AG08396 (cell line): ENCODE measurements at places on chromosomes 3 and 15.
A peak's percentile ranks its signal among the peaks of the same experiment; 100 is the strongest.

DNA sequence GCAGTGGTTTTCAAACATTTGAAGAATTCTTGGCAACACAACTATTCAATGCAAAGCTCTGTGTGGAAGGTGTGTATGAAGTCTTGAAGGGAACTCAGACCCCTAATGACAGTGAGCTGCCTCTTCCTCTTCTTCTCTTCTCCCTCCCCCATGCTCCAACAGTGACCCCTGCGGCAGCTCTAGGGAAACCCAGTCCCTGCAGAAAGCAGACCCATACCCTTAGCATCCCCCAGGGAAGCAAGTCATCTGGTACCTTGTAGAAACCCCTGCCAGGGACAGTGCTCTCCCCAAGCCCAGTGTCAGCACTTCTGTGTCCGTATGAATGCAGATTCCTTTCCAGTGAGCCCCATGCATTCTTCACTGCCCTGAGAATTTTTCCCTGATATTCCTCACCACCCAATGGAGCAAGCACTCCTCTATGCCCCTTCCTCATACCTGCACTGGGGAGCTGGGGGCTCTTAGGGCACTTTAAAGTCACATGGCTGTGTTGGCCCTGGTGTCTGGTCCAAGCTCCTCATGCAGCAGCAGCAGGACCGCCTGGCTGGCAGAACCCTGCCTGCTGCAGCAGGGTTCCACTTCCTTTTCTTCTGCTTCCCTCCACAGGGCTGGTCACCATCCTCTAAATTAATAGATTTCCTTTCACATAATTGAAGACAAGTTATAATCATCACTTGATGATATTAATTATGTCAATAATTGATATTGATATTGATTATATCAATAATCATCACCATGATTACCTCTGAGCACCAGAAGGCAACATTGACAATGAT is 442.5 kb downstream of the EPHB1 start:
- no peak for DNase-seq

GRCh38 chr3:59558906-59559720 is 509.3 kb upstream of the CFAP20DC start:
- DNase-seq: no peak

- no peak for DNase-seq
These were observed 9.7 kb upstream of the TATDN2 start for GRCh38 chr3:10238345-10239183.

DNA sequence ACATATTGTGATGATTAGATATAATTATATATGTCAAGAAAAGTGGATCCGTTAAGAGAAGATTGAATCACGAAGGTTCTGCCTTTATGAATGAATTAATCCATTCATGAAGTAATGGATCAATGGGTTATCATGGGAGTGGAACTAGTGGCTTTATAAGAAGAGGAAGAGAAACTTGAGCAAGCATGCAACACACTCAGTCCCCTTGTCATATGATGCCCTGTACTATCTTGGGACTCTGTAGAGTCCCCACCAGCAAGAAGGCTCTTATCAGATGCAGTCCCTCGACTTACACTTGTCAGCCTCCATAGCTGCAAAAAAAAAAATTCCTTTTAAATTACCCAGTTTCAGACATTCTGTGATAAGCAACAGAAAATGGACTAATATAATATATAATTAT is 301.9 kb downstream of the RAP2B start:
- no peak for DNase-seq

DNA sequence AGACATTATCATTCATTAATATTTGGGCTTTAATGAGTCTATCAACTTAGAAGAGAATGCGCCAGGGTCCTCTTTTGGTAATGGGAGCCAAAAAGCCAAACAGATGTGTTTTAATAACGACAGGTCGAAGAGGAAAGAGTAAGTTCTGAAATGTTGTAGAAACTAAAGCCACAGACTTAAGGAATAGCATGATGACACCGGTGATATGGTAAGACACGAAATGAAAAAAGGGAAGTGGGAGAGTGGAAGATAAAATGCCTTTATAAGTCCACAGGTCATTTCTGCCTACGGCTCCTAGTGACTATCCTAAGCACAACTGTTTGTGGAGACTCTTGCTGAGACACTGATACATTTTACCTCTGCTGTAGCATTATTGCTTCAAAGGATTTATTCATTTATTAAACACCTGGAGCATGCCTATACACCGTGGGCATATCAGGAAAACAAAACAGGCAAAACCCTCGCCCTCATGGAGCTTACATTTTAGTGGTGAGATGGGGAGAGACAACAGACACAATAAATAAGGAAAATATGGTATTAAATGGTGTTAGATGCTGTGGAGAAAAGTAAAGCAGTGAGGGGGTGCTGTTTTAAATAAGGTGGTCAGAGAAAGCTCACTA is 11.7 kb upstream of the CD47 start:
- no peak for DNase-seq

- peak; percentile 72 for DNase-seq
These were observed 11.5 kb downstream of the CCDC80 start for GRCh38 chr3:112629425-112629824.

- DNase-seq: no peak
These were observed 5.3 kb downstream of the TNFSF10 start for GRCh38 chr3:172517859-172518466.

DNA sequence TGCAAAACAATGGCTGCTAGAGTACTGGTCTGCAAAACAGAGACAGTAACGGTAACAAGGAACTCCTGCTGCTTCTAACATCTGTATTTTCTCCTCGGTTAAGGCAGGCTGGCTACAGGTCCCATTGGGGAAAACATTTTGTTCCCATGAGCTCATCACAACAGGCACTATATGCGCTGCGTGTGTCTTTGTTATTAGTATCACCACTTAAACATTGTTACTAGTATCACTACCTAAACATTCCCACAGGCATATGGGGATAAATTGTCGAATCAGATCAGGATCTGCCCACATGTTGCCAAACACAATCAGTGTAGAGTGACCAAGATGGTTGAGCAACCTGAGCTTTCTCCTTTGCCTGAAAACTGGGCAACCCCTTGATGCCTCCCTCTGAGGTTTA is 77.2 kb downstream of the TOP2B start:
- no peak for DNase-seq

GRCh38 chr3:50293079-50293801 is 1.0 kb upstream of the IFRD2 start:
- DNase-seq: no peak

DNA sequence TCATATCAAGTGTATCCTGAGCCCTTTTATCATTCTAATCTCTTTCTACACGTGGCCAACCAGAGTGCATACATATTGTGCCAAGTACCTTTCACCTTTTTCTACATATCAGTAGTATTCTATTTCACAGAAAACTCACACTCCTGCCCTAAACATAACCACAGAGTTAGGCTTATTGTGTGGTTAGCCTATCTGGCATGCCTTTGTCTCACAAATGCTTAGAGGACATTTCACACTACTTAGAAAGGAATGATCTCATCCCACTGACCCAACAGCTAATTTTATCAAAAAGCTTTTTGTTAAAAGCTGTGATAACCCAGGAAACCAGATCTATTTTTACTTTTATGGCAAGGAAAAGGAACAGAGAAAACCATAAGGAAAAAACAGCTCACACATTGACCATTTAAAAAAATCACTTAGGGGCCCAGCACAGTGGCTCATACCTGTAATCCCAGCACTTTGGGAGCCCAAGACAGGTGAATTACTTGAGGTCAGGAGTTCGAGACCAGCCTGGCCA is 17.8 kb upstream of the MAP4 start:
- peak; percentile 42 for DNase-seq

DNA sequence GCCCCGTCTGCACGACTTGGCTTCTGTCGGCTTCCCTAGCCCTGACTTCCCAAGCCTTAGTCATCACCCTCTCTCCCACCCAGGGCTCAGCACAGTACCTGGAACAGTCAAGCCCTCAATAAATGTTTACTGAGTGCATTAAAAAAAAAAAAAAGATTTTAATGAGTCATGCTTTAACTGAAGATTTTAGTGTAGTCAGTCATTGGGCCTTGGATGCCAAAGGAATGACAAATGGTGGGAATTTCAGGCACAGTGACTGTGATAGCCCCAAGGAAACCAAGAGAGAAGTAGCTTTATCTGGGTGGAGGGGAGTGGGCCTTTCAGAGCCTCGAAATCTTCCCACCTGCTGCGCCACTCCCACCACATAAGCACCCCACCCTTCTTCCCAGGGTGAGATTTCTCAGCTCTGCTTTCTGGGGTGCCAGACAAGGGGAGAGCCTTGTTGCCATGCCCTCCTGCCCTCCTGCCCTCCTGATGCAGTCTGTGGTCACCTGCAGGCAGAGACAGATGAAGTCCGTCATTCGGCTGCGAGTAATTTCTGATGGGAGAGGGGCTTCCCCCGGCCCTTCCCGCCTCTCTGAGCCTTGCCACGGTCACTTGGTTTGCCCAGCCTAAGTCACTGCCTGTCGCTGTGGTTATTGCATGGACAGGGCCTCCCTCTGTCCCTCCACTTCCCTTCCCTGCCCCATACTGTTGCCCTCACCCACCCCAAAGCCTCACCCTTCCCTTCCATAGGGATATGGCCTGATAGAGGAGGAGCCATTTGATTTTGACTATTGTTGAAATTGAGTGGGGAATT is 41.8 kb downstream of the SMAD3 start:
- DNase-seq: peak; percentile 86

DNA sequence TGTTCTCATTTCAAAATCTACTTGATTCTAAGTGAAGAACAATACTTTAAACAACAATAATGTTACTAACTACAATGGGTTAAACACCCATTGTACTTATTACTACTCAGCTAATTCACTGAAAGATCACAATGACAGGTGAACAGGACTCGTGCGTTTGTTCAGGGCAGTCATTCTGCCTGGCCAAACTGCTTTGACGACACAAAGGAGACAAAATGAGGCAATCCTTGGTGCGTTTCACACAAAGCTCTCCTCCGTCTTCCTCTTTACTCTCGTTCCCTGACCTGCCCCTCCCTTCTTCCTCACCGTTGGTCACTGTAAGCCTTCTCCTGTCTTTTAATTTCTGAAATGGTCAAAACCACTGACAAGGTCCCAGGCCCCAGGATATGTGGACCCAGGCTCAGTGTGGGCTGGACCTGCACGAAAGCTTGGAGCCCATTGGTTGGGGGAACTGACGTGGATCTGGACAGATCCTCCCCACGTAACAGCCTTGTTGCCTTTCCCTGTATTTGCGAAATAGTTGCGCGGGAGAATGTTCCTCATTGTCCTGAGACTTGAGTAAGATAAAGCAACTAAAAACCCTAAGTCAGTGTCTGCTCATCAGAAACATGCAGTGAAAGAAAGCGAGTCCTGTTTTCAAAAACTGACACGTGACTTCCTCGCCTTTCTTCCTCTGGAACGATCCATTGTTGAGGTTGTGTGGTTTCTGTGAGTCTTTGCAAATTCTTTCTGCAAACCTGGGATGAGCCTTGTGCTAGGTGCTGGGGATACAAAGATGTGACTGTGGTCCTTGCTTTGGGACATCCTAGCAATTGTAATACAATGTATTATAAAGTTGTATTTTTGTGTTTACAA is 147.1 kb upstream of the RGMA start:
- DNase-seq: no peak

- no peak for DNase-seq
These were observed 27.2 kb downstream of the SYNM start for GRCh38 chr15:99132122-99132521.

DNA sequence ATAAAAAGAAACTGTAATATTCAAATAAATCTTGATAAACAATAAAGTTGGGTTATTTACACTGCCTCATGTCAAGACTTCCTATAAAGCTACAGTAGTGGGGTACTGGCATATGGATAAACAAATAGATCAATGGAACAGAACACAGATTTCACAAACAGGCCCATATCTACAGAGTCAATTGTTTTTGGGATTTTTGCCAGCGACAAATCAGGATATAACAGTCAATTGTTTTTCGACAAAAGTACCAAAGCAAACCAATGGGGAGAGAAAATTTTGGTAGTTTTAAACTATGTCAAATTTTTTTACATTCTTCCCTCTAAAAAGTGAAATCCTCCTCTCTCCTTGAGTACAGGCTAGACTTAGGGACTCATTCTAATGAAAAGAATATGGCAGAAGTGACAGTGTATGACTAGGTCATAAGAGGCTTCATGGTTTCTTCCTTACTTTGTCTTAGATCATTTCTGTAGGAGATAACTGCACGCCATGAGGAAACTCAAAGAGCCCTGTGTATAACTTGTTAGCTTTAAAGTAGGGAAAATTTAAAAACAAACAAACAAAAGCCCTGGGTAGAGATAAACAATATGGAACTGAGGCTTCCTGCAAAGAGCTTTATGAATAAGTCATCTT is 16.9 kb downstream of the IP6K1 start:
- DNase-seq: no peak

DNA sequence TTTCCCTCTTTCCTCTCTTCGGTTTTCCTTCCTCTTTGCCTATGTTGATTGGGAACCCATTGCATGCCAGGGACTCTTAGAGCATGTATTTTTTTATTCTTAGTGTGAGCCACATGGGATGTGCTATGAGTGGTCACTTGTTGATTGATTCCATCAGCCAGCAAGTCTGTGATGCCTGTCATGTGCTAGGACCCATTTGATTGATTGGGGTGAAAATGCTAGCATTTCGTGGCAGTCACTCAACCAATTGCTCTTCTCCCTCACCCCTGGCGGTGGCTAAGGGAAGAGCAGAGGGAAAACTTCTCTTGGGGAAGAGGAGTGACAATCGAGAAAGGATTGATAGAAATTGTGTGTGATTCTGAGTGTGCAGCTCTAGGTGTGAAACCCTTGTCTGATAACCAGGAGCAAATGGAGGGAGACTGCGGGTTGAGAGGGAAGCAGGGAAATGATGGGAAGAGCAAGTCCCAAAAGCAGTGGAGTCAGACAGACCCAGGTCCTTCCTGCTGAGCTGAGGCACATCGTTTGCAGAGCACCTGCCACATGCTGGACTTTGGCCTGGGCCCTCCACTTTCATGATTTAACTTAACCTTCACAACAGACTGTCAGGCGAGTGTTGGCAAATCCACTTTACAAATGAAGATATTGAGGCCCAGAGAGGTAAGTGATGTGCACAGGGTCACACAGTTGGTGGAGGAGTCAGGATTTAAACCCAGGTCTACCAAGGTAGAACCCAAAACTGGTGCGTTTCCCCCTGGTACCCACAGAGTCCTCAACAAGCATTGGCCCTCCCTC is 40.0 kb downstream of the SLC6A11 start:
- DNase-seq: no peak

DNA sequence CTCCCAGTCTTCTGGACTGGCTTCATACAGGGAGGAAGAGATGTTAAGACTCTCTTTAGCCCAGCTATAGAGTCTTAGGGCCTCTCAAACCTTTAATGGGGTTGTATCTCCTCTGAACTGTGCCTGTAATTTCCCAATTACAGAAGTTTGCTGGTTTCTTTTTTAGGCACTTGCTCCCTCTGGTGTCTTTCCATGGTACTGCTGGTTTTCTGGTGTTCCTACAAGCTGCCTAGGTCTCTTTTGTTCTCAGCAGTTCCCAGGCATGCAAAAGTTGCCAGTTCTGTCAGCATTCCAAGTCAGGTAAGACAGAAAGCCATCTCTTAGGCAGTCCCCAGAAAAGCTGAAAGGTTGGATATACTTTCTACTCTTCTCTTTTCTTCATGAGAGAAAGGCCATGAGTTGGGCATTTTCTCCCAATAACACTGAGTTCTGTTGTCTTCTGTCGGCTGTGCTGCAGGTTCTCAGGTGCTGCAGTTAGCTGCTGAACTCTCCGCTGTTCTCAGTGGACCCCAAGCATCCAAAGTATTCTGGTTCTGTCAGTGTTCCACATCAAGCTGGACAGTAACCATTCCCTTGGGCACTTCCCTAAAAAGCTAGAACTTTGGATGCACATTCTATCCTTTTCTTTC is 54.4 kb upstream of the EHHADH start:
- peak; percentile 59 for DNase-seq
